T-helper 2 cell treated with Interferon-gamma antibody and Interleukin-4, amounts not matched to agents 5 μg/mL and 100 μg/mL, for 36 hours (primary cell): ENCODE measurements at places on chromosomes 5 and 9.

GRCh38 chr5:16690243-16690852, 73.6 kb upstream of the RETREG1 start:
- no peaks in the 10 kb centered on the region for H3K36me3 ChIP-seq
- no peak overlapping the region for H3K4me3 ChIP-seq
- DNase-seq, result no peak
- no peak overlapping the region for H3K27ac ChIP-seq
- H3K4me1 ChIP-seq, result no peaks in the 10 kb centered on the region

GRCh38 chr5:113142186-113142585, 165.6 kb downstream of the DCP2 start:
- peaks cover 10% of the 10 kb centered on the region for H3K27me3 ChIP-seq
- no peak overlapping the region for H3K4me3 ChIP-seq
- no peak for DNase-seq
- no peaks in the 10 kb centered on the region for H3K4me1 ChIP-seq
- no peaks in the 10 kb centered on the region for H3K36me3 ChIP-seq
- no peak overlapping the region for H3K27ac ChIP-seq

DNA sequence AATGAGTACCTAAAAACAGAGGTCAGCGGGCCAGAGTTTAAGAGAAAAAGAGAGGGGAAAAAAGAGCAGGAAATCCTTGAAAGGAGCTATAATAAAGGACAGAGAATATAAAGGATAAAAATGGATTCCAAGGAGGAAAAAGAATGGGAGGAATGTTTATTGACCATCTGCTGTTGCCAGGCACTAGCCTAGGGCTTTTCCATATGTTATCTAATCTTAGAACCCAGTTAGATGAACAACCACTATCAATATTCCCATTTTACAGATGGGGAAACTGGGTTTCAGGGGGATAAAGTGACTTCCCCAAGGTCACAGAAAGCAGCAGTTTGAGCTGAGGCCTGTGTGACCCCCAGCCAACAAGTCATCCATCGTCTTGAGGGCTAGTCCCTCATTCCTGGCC, 232.5 kb downstream of the NR3C1 start:
- peaks cover 3% of the 10 kb centered on the region for H3K36me3 ChIP-seq
- H3K27ac ChIP-seq, result no peak overlapping the region
- H3K4me1 ChIP-seq, result no peaks in the 10 kb centered on the region
- no peaks in the 10 kb centered on the region for H3K27me3 ChIP-seq
- no peak overlapping the region for H3K4me3 ChIP-seq
- no peak for DNase-seq

DNA sequence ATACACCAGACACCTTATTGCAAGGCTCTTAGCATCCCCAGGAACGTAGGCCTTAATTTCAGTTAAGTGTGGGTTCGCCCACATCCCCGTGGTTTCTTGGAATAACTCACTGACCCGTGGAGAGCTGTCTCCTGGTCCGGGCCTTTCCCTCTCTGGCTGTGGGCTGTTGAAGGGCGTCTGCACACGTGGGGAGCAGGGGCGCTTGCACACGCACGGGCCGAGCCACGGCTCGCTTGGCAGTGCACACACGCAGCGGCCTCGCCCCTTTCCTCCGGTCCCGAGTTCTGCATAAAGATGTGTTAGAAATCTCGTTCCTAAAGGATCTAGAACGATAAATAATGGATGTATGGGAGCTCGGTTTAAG, 141.9 kb downstream of the PBX3 start:
- peak; percentile 11 for DNase-seq
- H3K4me1 ChIP-seq, result peaks cover 6% of the 10 kb centered on the region
- no peak overlapping the region for H3K27ac ChIP-seq
- H3K27me3 ChIP-seq, result peaks cover 49% of the 10 kb centered on the region

DNA sequence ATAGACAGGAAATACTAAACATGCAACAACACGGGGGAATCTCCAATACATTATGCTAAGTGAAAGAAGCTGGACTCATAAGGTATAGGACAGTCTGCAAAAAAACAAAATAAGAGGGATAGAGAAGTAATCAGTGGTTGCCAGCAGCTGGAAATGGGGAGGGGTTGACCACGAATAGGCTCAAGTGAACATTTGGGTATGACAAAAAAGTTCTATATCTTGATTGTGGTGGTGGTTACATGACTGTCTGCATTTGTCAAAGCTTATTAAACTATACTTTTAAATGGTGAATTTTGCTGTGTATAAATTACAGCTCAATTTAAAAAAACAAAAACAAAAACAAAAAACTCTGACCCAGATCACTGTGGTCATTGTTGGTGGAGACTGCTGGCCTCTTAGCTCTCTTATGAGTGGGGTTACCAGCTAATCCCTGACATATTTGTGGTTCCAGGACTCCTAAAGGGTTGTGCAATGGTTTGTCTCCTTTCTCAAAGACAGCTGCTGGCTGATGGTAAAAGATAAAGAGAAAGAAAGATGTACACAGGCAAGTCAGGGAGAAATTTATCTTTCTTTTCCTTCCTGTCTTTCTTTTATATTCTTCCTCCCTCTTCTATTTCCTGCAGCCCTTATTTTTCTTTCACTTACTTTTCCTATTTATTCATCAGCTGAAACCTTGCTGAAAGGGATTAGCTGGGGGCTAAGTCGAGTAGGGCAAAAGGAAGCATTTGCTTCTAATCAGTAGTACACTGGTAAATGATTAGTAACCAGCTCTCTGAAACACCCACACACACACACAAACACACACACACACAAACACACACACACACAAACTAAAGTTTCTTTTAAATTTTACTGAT, 42.6 kb upstream of the APC start:
- peaks cover 6% of the 10 kb centered on the region for H3K4me1 ChIP-seq
- H3K27me3 ChIP-seq, result peaks cover 42% of the 10 kb centered on the region
- no peak overlapping the region for H3K27ac ChIP-seq
- no peaks in the 10 kb centered on the region for H3K36me3 ChIP-seq
- no peak for DNase-seq

DNA sequence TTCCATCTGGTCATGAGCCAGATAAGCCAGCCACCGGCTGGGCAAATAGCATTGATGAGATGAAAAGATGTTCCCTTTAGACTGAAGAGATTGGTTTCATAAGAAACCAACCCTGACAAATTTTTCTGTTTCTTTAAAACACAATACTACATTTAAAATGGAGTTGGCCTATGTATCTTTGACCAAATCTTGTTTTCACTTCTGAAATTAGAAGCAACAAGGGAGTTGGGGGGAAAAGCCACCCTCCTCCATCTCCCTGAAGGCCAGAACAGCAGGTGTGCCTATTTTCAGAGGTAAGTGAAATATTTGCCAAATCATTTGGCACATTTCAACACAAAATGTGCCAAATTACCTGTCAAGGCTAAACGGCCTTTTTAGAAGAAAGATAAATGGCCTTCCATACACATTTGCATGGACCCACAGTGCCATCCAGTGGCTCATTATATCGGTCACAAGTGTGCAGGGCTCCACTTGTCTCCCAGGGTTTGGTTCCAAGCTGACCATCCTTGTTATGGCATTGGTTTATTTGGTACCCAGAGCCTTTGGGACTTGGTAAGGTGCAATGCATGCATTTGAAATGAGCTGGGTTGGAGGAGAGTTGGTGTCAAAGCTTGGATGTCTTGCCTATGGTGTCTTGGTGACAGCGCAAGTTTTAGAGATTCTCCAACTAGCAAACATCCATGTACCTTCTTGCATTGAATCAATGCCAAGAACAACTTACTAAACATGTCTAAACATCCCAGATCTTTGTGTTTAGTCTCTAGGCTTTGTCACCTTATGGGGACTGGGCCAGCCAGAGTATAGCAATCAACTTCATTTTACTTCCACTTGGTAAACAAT, 372.0 kb upstream of the KIF2A start:
- no peaks in the 10 kb centered on the region for H3K27me3 ChIP-seq
- H3K4me3 ChIP-seq, result no peak overlapping the region
- H3K27ac ChIP-seq, result no peak overlapping the region
- no peaks in the 10 kb centered on the region for H3K36me3 ChIP-seq
- H3K4me1 ChIP-seq, result no peaks in the 10 kb centered on the region

DNA sequence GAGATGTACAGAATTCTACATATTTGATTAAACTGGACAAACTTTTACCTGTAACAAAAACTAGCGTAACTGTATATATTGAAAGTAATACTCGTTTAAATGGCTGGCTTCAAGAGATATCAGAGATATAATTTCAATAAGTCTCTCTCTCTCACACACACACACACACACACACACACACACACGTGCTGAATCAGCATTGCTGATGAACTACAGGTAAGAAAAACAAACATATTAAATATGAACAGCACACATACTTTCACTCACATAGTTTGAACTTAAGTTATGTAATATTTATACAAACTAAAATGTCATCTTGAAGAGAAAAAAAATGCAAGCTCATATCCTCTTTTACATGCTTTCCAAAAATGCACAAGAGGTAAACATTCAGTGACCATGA, 145.4 kb downstream of the BNC2 start:
- DNase-seq, result no peak
- peaks cover 24% of the 10 kb centered on the region for H3K27me3 ChIP-seq
- H3K4me3 ChIP-seq, result no peak overlapping the region
- no peak overlapping the region for H3K27ac ChIP-seq
- no peaks in the 10 kb centered on the region for H3K4me1 ChIP-seq
- no peaks in the 10 kb centered on the region for H3K36me3 ChIP-seq

GRCh38 chr9:123756484-123757106, 173.3 kb downstream of the DENND1A start:
- H3K36me3 ChIP-seq, result no peaks in the 10 kb centered on the region
- H3K27me3 ChIP-seq, result no peaks in the 10 kb centered on the region
- no peak overlapping the region for H3K4me3 ChIP-seq

GRCh38 chr9:120412425-120412951, 167.5 kb downstream of the CDK5RAP2 start:
- no peak for DNase-seq
- no peaks in the 10 kb centered on the region for H3K4me1 ChIP-seq
- peak overlapping the region; percentile 16 for H3K27ac ChIP-seq
- no peak overlapping the region for H3K4me3 ChIP-seq
- peaks cover 32% of the 10 kb centered on the region for H3K36me3 ChIP-seq
- H3K27me3 ChIP-seq, result no peaks in the 10 kb centered on the region

DNA sequence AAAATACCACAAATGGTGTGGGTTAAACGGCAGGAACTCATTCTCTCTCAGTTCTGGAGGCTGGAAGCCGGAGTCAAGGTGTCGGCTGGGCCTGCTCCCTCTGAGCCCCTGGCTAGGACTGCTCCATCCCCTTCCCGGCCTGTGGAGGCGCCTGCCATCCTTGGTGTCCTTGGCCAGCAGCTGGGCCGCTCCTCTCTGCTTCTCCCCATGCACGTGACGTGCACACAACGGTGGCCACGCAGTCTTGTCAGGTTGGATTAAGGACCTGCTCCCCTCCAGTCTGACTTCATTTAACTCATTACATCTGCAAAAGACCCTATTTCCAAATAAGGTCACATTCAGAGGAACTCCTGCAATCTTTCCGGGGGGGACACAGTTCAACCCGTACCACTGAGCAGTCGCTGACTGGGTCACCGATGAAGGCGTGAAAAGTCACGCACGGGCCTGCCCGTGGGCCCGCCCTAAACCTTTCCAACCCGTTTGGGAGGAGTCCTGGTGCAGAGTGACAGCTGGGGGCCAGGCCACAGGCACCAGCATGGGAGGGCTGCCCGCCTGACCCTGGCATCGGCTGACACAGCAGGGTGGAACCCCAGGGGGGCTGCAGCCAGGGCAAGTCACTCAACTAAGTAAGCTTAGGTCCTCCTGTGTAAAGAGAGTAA, 135.2 kb downstream of the COL23A1 start:
- H3K4me1 ChIP-seq, result no peaks in the 10 kb centered on the region
- DNase-seq, result no peak
- no peak overlapping the region for H3K27ac ChIP-seq
- H3K36me3 ChIP-seq, result no peaks in the 10 kb centered on the region
- no peak overlapping the region for H3K4me3 ChIP-seq

GRCh38 chr5:73437777-73438644, 10.6 kb downstream of the FOXD1 start:
- no peak overlapping the region for H3K4me3 ChIP-seq
- no peaks in the 10 kb centered on the region for H3K4me1 ChIP-seq
- H3K36me3 ChIP-seq, result peaks cover 1% of the 10 kb centered on the region
- H3K27ac ChIP-seq, result no peak overlapping the region
- DNase-seq, result no peak

DNA sequence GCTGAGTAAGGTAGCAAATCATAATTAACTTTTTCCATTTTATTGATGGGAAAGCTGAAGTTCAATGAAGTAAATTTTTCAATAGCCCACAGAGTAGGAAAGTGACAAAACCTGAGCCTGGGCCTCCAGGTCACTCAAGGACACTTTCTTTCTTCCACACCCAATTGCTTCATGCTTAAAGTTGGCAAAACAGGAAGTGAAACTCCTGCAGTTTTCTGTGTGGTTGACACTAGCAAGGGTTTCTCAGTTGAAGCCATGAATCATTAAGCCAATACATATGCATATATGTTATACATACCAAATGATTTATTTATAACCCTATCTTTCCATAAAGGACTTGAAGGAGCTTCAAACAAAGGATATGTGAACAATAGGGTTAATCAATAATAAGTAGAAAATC, 13.9 kb downstream of the TLR4 start:
- peaks cover 4% of the 10 kb centered on the region for H3K36me3 ChIP-seq
- peaks cover 22% of the 10 kb centered on the region for H3K27me3 ChIP-seq
- peak overlapping the region; percentile 20 for H3K27ac ChIP-seq
- no peak overlapping the region for H3K4me3 ChIP-seq

DNA sequence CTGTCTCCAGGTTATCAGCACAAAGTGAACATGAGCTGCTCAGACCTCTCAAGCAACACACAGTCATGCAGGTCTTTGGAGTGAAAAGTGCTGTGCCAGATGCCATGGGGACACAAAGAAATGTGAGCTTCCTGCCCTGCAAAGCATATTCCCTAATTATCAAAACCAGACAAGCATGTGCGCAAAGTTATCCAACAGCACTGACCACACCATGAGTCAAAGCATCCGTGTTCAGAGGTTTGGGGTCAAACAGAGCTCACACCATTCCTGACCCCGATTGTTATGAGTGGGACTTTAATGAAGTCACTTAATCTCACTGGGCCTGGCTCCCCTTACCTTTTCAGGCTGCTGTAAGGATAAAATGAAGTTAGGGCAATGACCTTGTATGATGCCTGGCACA, 138.5 kb downstream of the SLIT3 start:
- no peak overlapping the region for H3K27ac ChIP-seq
- DNase-seq, result no peak
- H3K36me3 ChIP-seq, result no peaks in the 10 kb centered on the region
- no peak overlapping the region for H3K4me3 ChIP-seq
